Ammon's horn (tissue), 1 donor: ENCODE measurements at places on chromosomes 16 and 17.

DNA sequence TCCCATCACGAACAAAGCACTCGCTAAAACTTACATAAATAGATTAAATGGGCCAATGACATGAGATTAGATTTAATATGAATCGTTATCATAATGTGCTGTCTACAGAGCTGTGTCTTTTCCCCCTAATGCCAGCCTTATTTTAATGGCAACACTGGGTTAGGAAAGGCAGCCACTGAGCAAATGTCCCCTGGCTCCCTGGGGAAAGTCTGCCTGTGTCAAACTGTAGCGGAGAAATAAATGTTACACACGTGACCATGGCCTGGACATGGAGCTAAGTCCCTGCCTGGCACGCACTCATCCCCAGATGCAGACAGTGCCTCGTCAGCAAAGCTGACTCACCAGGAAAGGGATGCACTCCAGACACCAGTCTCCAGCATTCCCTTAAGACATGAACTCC, 61.3 kb upstream of the SDK2 start:
- DNase-seq = peak; percentile 40

- no peak for DNase-seq
Measured at GRCh38 chr16:26765087-26765486, 301.6 kb upstream of the C16orf82 start.

- no peak for DNase-seq
Measured at GRCh38 chr16:31507617-31507928, 618 bp downstream of the RUSF1 start.

DNA sequence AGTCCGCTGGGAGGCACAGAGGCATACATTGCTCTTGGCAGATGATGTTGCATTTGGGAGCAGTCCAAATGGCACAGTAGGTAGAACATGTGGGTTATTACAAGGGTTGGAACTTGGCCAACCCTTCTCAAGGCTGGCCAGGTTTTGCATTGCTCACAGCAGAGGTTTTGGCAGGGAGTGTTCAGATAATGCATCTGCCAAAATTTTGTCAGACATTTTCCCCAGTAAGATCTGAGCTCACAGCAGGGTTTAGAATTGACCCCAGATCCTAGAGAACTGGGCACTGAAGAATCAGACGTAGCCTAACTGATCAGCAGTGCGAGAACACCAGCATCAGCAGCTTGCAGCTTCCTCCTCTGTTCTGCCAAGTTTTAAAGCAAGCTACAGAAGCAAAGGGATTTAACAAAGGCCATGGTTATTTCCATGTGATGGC, 468.8 kb upstream of the KIF2B start:
- peak; percentile 67 for DNase-seq

GRCh38 chr16:23148166-23148512, 1.1 kb downstream of the USP31 start:
- DNase-seq = no peak

GRCh38 chr16:75287708-75288107, 36.3 kb upstream of the BCAR1 start:
- DNase-seq = no peak

GRCh38 chr16:29256501-29256981, 150.0 kb downstream of the NPIPB11 start:
- DNase-seq = no peak

DNA sequence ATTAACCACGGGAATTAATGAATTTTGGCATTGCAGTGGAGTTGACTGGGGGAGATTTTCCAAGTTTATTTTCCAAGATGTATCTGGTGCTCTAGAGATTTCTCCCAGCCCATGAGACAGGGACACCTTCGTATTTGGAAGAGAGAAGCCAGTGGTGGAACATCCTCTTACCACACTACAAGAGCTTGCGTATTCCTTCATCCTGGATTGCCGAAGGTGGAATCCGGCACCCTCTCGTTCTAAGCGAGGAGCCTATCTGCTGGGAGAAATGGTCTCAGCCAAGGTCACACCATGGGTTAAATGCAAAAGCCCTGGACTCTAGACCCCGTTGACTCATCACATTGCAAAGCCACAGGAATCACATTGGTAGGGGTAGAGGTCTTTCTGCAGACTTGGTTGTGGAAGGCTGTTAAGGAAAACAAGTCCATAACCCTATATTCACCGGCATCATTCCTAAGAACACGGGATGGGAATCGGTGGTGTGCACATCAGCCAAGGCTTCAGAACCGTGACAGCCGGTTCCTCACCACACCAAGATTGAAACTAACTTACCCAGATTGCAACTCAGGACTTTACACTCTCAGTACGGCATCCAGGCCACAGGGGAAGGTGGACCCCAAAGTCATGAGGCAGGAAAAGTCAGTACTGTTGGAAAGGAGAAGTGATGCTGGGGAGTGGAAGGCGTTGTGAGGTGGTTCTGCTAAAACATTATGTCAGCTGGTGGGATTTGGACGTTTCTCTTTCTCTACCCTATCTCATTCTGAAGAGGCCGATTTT, 259.8 kb downstream of the CPPED1 start:
- DNase-seq = peak; percentile 50

GRCh38 chr17:64580384-64581315, 73.9 kb downstream of the CEP95 start:
- peak; percentile 18 for DNase-seq

GRCh38 chr17:6162216-6162615, 92.0 kb downstream of the WSCD1 start:
- no peak for DNase-seq

DNA sequence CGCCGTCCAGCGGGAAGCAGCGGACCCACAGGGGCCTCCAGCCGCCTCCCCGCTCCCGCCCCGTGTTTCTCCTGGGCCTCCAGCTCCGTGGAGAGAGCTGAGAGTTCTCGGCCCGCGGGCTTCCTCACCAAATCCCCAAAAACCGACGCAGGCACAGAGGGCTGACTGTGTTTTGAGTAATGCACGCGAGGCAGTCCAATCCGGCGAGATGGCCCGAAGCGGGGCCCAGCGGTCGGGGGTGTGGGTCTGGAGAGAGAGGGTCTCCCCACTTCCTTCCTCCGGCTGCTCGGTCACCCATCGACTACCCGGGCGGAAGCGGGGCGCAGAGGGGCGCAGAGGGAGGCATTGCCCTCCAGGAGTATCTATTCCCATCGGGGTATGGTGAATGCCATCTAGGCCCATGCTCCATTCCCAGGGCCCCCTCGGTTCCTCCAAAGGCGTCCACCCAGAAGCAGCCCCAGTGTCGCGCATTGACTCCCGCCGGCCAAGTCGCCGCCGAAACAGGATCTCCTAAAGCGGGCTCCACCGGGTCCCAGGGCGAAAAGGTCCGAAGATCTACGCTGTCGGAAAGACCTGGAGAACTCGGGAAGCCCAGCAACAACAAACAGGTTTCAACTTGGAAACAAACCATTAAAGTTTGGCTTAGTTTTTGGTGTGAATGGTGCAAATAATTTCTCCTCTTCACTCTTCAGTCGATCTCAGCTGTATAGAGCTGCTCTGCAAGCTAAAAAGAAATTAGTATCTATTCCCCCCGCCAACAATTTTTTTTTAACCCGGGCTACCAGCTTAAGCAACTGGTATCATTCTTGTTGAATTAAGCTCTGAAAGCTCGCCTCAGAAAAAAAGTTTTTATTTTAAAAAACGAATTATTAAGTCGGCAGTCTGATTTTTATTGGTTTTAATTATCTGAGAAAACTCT, 19.2 kb upstream of the HOXB13 start:
- DNase-seq = no peak

DNA sequence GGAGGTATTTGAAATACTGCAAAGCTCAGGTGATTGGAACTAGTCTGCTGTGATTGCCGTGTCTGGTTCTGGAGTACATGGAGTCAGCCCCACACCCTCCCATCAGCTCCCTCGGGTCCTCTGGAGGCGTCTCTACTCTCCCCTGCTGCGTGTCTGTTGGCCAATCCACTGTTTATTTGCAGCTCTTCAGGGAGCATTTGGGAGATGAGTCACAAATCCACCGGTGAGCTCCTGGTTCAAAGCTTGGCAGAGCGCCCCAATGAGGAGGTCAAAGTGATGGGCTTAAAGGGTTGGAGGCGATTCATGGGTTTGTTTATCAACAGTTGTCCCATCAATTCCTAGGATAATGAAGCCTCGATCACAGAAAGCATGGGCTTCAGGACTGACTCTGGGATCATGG, 14.6 kb downstream of the CALB2 start:
- no peak for DNase-seq

DNA sequence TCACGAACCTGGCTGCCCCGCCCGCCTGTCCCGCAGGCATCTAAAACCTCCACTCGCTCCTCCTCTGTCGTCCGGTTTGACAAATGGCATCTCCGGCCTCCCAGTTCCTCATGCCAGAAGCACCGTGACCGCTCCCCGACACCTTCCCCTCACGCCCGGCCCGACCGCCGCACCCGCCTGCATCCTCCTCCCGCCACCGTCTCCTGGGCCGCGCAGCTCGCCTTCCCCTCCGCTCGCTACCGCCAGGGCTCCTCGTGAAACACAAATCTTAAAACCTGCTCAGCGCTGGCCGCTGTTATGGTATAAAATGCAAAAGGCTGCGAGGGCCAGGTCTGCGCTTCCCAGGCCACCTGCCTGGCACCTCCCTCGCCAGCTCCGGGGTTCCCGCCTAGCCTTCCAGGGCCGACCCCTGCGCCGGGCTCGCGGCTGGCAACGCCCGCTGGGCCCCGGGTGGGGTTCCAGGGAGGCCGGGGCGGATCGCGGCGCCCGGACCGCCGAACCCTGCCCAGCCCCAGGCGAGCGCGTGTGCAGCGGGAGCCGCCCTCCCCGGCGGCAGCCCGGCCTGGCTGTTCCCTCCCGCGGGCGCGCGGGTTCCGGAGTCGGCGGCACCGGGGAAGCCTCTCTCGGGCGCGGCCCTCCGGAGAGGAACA, 488 bp downstream of the SPSB3 start:
- DNase-seq = no peak

DNA sequence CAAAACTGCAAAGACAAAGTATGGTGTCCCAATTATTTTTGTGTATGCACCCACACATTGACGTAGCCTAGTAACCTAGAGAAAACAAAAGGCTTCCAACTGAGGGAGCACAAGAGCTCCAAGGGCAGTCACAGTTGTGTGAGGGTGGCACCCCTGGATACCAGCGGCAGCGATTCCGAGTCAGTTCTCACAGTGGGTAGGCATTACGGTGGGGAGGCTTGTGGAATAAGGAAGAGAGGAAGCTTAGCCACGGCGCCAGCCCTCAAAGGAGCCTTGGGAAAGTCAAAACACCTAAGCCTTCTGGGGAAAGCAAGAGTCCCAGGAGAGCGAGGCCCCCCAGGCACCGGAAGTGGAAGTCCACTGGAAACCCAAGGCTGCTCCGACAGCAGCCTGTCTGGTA, 31.0 kb upstream of the ADCY9 start:
- DNase-seq = no peak

- no peak for DNase-seq
Measured at GRCh38 chr16:31331807-31332301, 23.1 kb upstream of the ITGAX start.

- DNase-seq = no peak
Measured at GRCh38 chr17:10099051-10099571, 99.3 kb downstream of the GAS7 start.

- DNase-seq = no peak
Measured at GRCh38 chr16:18933501-18933900, 7.3 kb upstream of the SMG1 start.

DNA sequence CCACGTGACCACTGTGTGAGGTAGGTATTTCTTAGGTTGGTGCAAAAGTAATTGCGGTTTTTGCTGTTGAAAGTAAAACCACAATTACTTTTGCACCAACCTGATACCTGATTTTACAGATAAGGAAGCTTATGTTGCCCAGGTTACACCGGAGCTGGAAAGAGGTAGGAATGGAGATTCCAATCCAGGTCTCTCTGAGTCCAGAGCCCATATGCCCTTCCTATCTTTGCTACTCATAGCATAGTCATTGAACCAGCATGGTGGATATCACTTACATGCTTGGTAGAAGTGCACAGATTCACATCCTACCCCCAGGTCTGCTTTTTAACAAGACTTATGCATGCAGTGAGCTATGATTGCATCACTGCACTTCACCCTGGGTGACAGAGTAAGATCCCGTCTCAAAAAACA, 61.8 kb downstream of the ARSG start:
- DNase-seq = no peak

- DNase-seq = no peak
Measured at GRCh38 chr17:31663576-31663975, 195.5 kb downstream of the COPRS start.

DNA sequence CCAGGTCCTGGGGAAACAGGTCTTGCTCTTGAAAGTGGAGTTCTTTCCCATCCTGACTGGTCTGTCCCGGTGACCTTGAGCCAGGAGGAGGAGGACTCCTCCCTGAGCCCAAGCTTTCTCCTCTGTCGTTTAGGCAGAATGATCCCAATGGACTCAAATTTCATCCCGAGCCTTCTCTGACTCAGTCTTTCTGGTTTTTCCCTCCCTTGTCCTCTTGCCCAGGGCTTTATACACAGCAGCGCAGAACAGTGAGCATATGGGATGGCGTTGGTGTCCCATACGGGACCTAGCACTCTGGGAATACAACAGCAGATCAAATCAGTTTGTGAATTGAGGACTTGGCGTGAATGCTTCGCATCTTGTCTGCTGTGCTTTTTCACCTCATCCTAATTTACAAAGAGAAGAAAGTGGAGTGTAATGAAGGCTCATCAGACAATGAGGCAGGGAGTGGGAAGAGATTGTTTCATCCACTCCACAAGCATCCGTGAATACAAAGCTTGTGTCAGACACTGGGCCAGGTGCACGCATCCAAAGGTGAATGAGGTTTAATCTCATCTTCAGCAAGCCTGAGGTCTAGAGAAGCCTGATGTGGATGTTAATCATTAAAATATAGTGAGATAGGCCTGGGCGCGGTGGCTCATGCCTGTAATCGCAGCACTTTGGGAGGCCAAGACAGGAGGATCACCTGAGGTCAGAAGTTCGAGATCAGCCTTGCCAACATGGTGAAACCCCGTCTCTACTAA, 1.1 kb upstream of the XYLT1 start:
- DNase-seq = no peak

GRCh38 chr17:5582209-5583185, 1.8 kb downstream of the NLRP1 start:
- DNase-seq = no peak

- DNase-seq = no peak
Measured at GRCh38 chr16:57947261-57947660, 23.7 kb downstream of the CNGB1 start.

DNA sequence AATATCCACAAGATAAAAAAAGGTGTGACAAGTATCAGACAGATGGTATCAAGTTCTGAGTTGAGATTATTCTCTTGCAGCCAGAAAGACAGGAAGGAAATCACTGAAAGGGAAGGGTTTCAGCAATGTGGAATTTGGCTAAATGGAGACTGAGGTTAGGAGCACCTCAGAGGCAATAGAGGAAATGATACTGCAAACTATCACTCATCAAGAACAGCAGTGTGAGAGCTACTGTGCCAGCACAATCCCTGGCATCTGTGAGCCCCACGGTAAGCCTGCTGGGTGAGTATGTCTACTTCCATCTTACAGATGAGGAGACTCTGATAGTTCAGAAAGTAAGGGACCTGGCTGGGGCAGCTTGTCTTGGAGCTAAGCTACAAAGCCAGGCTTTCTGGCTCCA, 162.0 kb downstream of the SALL1 start:
- DNase-seq = no peak

GRCh38 chr16:68396481-68396880, 51.8 kb downstream of the SMPD3 start:
- no peak for DNase-seq

- DNase-seq = no peak
Measured at GRCh38 chr17:43482103-43483012, 1.4 kb upstream of the DHX8 start.
